ENCODE measurements at places on chromosomes 6 and 20.
A peak's percentile ranks its signal among the peaks of the same experiment; 100 is the strongest.

GRCh38 chr6:135088818-135089809 is 34.5 kb upstream of the HBS1L start:
- DNase-seq = peak; percentile 9

GRCh38 chr6:119647309-119647708 is 297.7 kb upstream of the MAN1A1 start:
- DNase-seq = no peak

DNA sequence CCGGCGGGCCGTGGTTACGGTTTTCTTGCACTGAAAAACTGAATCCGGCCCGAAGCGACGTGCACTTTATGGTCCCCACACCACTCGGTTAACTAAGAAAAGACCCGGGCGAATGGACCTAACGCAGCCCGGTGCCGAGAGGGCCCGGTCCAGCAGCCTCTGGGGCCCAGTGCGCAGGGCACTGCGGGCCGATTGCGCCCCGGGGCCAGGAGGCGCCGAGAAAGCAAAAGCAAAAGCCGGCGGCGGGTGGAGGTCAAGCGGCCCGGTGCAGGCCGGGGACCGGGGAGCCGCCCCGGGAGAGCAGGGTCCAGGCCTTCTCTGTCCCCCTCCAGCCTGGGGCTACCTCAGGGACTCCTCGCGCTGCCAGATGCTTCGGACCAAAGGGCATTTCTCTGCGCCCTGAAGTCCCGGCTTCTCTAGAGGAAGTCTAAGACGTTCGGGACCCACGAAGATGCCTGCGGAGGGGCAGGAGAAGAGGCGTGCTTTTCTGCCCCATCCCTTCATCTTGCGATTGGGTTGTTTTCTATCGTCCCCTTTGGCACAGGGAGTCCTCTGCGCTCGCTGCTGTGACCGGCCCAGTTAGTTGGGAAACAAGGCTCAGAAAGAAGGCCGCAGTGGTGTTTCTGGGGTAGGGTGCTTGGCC is 4.4 kb downstream of the FOXF2 start:
- DNase-seq = no peak

DNA sequence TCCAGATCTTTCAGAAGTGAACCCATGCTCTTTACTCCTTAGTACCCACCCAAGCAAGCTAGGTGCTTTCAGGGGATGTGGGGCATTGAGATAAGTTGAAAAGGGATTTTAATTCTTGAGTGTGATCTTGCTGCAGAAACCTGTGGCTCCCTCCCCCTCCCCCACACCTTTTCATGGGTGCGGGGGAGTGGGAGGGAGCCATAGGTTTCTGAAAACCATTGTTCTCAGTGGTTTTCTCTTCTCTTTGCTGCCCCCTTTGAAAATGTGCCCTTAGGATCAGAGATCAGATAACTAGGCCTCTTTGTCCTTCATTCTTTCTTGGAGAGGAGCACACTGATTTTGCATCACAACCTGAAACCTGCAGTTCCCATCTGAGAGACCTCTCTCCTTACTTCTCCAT is 2.4 kb downstream of the PCSK2 start:
- DNase-seq = no peak

DNA sequence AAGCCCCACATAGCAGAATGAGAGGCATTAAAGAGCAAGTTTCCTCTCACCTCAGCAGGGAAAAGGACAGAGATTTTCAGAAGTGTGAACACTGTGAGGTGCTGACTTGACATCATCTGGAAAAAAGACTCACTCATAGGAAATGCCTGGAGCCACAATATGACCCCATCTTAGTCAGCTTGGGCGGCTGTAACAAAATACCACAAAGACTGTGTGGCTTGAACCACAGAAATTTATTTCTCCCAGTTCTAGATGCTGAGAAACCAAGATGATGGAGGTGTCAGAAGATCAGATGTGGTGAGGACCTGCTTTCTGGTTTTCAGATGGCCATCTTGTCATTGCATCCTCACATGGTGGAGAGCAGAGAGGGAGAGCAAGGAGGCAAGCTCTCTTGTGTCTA is 253.1 kb downstream of the ADGB start:
- no peak for DNase-seq

DNA sequence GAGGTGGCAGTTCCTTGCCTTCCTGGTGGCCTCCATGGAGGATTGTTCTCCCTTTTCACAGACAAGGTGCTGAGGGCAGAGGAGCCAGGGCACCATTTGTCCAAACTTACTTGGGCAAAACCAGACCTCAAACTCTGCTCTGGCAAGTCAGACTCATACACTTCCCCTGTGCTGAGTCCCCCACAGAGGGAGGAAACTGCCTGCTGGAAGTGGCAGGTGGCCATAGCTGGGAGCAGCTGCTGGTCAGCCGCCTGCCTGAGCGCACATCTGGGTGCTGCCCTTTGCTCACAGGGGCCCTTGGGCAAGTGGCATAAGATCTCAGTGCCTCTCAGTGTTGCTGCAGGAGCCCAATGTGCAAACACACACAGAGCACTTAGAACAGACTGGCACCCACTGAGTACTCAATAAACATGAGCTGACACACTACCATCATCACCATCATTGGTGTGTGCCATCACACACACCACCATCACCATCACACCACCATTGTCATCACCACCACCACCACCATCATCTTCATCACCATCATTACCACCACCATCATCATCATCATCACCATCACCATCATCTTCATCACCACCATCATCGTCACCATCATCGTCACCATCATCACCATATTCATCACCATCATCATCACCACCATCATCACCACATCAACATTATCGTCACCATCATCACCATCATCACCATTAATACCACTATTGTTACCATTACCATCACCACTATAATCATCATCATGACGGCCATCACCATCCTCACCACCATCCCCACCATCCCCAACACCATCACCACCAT is 17.6 kb downstream of the NOL4L start:
- DNase-seq = no peak

GRCh38 chr20:14523090-14523489 is 185.7 kb upstream of the FLRT3 start:
- DNase-seq = no peak

DNA sequence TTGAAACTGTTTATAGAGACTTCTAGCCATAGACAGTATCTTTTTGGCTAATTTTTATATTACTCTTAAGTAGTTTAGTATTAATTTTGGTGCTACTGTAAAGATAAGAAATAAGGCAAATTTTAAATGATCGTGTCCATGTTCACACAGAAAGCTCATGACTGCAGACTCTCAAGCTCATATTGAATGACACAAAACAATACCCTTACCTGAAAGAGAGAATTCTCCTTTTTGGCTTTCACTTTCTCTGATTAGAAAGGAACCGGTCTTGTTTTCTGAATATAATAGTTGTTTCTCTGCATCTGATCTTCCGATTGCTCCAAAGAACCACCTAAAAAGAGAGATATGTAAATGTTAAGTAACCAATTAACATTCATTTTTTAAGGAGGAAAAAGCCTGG is 57.0 kb downstream of the FRK start:
- no peak for DNase-seq

- no peak for DNase-seq
Measured at GRCh38 chr6:169555971-169556617, 145.7 kb downstream of the WDR27 start.

DNA sequence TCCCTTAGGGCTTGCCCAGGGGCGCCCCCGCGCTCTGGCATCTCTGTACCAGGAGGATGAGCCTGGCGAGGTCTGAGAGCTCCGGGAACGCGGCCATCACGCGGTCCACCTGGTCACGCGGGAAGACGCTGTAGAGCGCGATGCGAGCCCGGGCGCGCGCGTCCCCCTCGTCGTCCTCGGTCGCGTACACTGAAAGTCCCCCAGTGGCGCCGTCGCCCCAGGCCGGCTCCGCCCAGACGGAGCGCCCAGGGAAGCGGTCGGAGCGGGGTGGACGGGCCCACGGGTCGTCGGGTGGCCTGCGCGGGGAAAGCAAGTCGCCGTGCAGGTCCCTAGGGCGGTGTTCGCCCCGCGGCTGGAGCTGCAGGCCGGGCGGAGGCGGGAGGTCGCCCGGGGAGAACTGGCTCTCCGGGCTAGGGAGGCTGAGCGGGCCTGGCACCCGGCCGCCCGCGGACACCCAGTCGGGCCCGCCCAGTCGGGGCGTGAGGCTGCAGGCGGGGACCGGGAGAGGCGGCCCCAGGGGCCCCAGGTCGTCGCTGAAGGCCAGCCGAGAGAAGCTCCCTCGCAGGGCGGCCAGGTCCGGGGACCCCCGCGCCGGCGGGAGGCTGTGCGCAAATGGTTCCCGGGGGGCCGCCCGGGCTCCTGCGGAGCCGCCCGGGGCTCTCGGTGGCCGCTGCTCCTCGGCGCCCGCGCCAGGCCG is 34.0 kb downstream of the ZC3H12D start:
- no peak for DNase-seq

DNA sequence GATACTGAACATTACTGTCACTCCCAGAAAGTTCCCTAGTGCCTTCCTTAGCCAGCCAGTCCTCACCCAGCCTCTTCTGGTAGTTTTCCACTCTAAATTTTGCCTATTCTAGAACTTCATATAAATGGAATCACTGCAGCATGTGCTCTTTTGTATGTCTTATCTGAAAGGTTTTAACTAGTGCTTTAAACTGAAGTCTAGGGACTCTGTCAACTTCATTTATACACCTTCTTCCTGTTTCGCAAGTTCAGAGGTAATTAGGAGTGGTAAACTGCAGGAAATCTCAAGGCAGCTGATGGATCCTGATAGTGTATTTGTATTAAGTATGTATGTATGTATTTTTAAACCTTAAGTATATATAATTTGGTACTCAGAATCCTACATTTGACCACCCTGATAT is 94.3 kb downstream of the TCP11 start:
- no peak for DNase-seq

DNA sequence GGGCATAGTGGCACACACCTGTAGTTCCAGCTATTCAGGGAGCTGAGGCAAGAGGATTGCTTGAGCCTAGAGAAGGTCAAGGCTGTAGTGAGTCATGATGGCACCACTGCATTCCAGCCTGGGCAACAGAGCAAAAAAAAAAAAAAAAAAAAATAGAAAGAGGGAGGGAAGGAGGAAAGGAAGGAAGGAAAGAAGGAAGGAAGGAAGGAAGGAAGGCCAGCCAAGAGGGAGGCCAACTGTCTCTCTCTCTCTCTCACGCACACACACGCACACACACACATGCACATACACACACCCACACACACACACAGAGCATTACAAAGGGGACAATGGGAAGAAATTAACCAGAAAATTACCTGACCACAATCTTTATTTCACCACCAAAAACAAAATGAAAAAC is 50.6 kb upstream of the COL9A1 start:
- DNase-seq = no peak

DNA sequence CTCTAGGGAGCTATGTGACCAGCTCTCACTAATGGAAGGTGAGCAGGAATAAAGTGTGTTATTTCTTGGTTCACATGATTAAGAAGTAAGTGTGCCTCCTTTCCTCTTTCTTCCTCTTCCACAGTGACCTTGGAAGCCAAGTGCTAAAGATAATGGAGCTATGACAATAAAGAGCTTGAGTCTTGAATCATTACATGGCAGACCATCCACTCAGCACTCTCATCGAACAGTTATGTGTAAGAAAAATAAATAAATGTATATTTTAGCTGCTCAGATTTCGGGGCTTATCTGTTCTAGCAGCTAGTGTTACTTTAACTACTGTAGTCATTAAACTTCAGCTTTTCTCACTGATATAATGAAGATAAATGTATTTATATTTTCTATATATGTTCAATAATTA is 72.9 kb downstream of the HDGFL1 start:
- DNase-seq = no peak

DNA sequence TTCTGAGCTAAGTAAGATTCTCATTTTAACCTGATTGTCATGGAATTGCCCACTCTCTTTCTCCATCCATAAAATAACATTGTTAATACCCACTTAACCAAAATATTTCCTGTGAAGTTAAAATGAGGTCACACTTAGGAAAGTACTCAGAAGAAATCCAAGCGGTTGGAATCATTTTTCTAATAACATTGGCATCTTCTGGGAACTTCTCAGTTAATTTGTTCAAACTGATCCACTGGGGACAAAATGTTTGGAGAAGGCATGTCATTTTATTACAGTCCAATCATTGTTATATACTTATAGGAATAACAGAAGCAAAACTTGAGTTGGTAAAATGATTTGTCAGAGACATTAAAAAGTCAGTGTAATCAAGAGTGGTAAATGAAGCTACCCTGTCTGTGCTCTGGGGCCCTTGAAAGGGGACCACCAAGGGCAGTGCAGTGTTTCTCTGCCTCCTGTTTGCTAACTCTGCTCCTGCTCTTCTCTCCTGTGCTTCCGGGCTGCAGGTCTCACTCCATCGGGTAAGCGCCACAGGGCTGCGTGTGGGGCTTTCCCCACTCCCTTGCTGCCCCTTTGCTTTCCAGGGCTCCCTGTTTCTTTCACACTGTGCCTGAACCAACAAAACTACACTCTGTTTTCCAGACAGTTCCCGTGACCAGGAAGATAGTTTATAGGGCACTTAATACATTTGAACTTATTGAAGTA is 50.1 kb downstream of the HDDC2 start:
- no peak for DNase-seq

GRCh38 chr20:51854921-51855320 is 52.6 kb upstream of the SALL4 start:
- DNase-seq = no peak

DNA sequence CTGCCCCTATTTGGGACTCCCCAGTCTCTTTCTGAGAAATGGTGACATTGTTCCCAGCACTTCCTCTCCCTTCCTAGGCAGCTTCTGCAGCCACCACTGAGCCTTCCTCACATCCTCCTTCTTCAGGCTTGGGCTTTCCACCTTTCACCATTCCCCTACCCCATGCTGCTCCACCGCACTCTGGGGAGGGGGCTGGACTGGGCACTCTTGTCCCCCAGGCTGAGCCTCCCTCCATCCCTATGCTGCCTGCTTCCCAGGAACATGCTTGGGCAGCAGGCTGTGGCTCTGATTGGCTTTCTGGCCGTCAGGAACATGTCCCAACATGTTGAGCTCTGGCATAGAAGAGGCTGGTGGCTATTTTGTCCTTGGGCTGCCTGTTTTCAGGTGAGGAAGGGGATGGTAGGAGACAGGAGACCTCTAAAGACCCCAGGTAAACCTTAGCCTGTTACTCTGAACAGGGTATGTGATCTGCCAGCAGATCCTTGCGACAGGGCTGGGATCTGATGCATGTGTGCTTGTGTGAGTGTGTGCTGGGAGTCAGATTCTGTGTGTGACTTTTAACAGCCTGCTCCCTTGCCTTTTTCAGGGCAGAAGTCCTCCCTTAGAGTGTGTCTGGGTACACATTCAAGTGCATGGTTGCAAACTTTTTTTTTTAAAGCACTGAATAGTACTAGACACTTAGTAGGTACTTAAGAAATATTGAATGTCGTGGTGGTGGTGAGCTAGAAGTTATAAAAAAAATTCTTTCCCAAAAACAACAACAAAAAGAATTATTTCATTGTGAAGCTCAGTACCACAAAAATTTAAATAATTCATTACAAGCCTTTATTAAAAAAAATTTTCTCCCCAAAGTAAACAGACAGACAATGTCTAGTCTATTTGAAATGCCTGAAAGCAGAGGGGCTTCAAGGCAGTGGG is 2.1 kb upstream of the CDKN1A start:
- no peak for DNase-seq

GRCh38 chr6:74651948-74652842 is 553.7 kb downstream of the COL12A1 start:
- DNase-seq = no peak

GRCh38 chr6:90183587-90184333 is 112.9 kb downstream of the BACH2 start:
- no peak for DNase-seq

- no peak for DNase-seq
Measured at GRCh38 chr6:22392711-22393110, 95.9 kb upstream of the PRL start.
